Stimulated activated CD4-positive, alpha-beta T cell treated with anti-CD3 and anti-CD28 coated beads, Interleukin-2, amount 100 ng/mL, for 48 hours (primary cell): ENCODE measurements at places on chromosomes 2 and 18.

GRCh38 chr18:77622009-77622692 lies 372.5 kb downstream of the GALR1 start:
- peak; percentile 12 for DNase-seq

- no peak for DNase-seq
These were observed 239.0 kb downstream of the PHLPP1 start for GRCh38 chr18:62954366-62954765.

DNA sequence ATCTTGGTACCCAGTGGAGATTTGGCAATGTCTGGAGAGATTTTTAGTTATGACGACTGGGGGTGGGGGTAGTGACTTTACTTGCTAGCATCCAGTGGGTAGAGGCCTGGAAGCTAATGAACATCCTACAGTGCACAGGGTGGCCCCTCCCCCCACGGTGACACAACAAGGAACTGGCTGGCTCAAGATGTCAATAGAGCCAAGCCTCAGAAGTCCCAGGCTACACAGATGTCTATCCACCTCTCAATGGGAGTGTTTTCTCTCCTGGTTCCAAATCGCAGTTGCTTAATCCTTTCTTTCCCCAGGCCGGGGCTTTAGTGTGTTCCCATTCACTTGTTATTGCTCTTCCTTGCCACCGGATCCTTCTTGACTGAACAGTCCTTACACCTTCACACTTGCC lies 9.3 kb upstream of the CCBE1 start:
- DNase-seq, result no peak

- no peak for DNase-seq
These were observed 391.2 kb downstream of the PTPRM start for GRCh38 chr18:7958081-7958896.

DNA sequence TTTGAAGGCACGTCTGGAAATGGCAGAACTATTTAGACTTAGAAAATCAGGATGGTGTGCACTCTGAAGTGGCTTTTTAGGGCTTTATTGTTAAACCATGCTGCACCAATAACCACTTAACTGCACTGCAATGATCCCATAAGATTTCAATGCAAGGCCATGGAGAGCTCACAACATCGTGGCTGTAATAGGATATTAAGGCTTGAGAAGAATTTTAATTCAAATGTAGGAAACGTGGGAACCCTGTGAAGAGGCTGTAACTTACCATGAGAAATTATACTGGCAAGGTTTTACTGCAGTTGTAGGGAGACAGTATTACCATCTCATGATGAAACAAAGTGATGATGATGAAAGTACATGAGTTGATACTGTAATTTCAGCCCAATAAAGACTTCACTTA lies 242.5 kb downstream of the AFF3 start:
- no peak for DNase-seq

DNA sequence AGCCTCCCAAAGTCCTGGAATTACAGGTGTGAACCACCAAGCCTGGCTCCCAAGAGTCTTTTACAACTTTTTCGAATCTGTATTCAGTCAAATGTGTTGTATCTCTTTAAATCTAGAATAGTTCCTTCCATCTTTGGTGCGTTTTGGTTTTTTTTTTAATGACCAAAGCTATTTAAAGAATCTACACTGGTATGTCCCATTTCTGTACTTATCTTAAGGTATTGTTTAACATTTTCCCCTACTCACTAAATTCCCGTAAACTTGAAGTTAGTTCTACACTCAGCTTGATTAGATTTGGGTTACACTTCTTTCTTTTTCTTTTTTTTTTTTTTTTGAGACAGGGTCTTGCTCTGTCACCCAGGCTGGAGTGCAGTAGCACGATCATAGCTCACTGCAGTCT lies 63.8 kb downstream of the TMEM237 start:
- no peak for DNase-seq

GRCh38 chr18:57436191-57436964 lies 1.2 kb downstream of the ONECUT2 start:
- no peak for DNase-seq

GRCh38 chr2:96760986-96761832 lies 507 bp downstream of the CNNM4 start:
- no peak for DNase-seq

- DNase-seq, result peak; percentile 39
These were observed 116.8 kb downstream of the SPTBN1 start for GRCh38 chr2:54572636-54573536.

DNA sequence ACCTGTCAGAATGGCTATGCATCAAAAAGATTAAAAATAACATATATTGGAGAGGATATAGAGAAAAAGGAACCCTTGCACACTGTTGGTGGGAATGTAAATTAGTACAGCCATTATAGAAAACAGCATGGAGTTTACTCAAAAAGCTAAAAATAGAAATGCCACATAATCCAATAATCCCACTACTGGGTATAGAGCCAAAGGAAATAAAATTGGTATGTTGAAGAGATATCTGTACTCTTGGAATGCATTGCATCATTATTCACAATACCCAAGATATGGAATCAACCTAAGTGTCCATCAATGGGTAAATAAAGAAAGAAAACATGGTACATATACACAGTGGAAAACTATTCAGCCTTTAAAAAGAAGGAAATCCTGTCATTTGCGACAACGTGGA lies 77.2 kb downstream of the C1D start:
- DNase-seq, result no peak

DNA sequence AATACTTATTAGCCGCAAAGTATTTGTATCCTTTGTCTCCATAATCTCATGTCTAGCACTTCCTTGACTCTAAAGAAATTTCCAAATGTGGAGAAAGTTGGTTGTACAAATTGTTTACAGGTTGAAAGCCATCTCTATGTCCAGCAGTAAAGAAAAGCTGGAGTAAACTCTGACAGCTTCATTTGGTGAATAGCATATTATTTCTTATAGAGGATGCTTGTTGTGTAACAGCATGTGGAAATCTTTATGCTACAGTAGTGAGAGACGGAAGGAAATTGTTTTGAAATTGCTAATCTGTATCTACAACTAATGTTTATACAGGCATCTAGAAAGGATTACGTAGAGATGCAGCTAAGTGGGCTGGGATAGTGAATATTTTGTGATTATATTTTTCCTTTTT lies 78.5 kb downstream of the UGGT1 start:
- no peak for DNase-seq

GRCh38 chr18:44075038-44075437 lies 605.6 kb upstream of the SETBP1 start:
- DNase-seq, result no peak

DNA sequence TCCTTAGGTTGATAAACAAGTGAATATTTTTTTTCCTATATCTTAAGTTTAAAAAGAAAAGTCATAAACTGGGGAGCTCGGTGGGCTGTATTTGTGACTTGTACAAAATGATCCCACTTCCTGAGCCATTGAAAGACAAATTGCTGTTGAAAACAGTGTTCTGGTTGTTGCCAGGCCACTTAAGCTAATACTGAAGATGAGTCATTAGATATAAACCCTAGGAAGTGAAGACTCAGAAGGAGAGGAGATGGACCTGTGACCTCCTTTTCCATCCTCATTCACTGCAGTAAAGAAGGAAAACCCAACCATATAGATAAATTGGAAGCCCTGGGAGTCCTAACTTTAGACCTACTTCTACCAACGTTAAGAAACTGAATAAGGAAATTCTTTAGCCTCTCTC lies 46.2 kb upstream of the SERPINE2 start:
- no peak for DNase-seq

GRCh38 chr2:12877761-12878160 lies 161.0 kb downstream of the TRIB2 start:
- no peak for DNase-seq

DNA sequence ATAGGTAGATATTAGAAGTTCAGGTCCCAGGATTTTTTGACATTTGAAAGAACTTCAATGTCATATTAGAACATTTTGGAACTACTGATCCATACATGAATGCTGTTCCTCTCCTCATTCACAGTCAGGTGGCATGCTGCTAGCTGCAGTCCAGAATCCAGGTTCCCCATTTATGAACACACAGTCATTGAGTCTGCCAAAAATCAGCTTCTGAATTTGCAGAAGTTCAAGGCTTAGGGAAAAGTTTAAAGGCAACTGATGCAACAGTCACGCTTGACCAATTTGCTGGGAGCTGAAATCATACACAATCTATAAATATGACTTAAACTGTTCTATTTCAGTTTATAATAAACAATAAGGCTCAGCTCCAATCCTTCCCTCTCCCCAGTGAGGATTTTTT lies 17.3 kb upstream of the TTR start:
- DNase-seq, result no peak

GRCh38 chr2:101253703-101254450 lies 1.2 kb downstream of the CNOT11 start:
- no peak for DNase-seq

DNA sequence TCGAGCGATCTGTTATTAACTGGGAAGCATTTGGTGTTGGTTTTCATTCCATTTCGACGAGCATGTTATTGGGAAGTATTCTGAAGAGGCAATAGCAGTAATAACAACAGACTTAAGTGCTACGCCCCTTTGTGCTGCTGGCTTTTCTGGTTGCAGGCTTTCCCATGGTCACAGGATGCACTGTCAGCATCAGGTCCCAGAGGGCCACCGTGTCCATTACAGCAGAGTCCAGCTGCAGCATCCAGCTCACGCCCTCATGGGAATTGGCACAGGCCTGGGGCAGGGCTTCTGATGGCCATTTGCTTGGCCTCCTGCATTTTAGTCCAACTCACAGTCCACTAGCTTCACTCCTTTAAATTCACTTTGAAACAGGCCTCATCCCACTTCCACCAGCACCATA lies 44.4 kb downstream of the BCL2L11 start:
- no peak for DNase-seq

DNA sequence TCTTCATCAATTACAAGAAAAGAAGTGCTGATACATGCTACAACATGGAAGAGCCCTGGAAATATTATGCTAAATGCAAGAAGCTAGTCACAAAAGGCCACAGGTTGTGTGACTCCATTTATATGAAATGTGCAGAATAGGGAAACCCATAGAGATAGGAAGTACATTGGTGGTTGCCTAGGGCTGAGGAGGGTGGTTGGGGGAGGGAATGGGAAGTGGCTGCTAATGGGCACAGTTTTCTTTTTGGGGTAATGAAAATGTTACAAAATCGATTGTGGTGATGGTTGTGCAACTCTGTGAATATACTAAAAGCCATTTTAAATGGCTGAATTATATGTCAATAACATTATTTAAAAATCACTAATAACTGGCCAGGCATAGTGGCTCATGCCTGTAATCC lies 24.3 kb upstream of the RESP18 start:
- no peak for DNase-seq

DNA sequence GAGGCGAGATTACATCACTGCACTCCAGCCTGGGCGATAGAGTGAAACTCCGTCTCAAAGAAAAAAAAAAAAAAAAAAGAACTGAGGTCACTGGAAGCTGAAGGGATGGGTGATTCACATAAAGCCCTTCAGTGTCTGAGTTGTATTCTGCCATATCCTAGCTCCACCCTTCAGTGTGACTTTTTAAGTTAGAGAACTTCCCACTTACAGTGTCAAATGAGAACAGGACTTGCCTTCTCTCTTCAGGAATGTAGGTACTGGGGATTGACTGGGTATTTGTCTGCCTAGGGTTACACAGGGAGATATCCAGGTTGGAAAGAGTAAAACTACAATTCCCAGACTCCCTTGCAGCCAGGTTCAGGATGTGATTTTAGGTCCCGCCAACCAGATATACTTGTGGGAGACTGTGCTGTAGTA lies 37.9 kb downstream of the EHD3 start:
- DNase-seq, result no peak

DNA sequence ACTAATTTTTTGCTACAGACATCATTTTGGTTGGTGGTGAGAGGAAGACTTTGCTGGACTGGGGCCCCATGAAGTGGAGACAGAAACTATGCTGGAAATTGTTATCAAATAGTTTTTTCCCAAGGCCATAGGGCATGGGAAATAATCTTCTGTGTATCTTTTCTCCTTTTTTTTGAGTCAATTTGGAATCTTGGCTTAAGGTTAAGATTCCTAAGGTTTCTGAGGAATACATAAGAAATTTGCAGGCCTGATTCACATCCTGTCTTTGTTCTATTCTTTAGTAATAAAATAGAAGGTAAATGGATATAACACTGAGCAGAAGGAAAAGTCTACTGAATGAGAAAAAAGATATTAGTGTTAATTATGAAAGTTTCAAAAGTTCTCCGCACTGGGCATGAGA lies 16.6 kb downstream of the SMC6 start:
- no peak for DNase-seq

DNA sequence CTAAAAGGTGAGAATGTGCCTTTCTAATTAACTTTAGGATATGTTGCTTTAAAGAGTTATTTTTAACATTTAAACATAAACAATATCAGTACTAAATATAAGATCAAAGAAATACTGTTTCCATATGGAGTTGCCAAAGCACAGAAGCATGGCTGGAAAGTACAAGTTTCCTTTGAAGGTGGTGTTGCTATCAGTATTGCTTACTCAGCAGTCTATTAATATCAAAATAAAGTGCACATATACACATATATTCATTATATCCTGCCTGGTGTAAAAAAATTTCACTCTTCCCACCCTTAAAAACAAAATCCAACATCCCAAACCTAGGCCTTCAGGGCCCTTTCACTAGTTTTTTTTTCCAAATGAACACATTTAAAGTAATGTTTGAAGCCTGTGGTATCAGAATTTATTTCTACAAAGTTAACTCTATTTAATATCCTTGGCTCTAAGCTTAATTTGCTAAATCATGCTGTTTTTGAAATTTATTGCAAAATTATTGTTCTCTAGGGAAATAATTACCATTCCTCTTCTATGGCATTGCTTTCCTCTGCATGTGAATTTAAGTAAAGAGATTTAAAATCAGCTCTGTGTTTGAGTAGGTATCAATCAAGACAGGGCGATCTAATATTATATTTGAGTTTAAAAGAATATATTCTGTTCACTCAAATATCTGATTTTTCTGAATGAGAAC lies 192.7 kb upstream of the MEIS1 start:
- no peak for DNase-seq

DNA sequence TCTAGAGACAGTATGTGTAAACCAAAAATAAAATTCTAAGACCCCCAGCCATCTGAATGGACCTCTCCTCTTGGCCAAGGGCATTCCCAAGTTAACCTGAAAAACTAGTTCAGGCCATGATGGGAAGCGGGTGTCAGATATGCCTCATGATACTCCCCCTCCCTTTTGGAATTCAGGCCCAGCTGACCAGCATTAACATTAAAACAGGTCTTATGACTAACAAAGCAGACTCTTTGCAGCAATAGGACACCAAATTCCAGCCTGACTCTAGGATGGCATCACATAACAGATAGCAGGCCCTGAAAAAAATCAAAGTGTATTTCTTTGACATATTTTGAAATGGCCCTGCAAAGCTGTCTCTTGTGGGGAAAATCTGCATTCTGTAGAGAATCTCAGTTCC lies 73.3 kb upstream of the L3MBTL4 start:
- DNase-seq, result no peak

GRCh38 chr2:86706220-86706619 lies 13.9 kb upstream of the RMND5A start:
- DNase-seq, result no peak

- DNase-seq, result no peak
These were observed 4.7 kb downstream of the ANKRD62 start for GRCh38 chr18:12098374-12098773.
